ENCODE measurements at places on chromosomes 5 and 9.

- DNase-seq: no peak
These were observed 11.8 kb downstream of the NEK6 start for GRCh38 chr9:124269556-124269955.

DNA sequence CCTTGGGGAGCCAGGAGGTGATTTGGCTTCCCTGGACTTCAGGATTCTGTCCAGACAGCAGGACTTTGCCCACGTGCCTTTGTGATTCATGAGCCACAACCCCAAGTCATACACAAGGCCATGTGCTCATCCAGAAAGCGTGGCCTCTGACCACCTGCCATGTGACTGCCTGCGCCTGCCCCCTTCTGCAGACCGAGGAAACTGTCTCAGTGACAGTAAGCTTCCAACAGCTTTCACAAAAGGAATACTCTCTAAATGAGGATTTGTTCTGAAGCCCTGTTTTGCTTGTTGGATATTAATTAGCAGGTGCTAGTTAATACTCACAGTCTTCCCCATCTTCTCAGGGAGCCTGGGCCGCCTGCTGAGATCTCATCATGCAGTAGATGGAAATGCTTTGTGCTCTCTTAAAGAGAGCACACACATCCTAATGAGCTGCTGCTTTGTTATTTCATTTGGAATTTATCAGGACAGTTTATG, 36.9 kb upstream of the ANGPTL2 start:
- DNase-seq: no peak

GRCh38 chr5:178160176-178160575, 6.5 kb upstream of the NHP2 start:
- DNase-seq: no peak

DNA sequence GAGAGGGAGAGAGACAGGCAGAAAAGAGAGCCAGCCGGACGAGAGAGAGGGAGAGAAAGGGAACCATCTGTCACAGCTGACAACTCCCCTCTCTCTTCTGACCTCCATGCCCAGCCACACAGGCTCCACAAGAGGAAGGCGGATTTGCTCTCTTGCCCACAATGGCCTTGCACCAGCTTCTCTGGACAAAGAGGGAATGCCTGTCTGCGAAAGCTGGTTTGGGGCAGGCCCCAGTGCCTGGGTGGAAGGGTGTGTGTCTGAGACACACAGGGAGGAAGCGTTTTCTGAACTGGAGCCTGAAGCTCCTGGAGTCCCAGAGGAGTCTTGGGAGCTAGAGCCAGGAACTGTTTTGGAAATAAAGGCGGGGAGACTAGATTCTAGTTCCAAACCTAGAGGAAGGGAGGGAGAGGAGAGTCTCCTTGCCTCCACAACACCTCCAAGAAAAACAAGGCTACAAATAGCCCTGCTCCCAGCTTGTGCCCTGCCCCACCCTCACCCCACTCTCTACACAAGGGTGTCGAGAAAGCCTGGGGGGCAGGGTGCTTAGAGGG, 12.5 kb downstream of the C1QTNF2 start:
- no peak for DNase-seq

- no peak for DNase-seq
These were observed 67.1 kb upstream of the UNC5A start for GRCh38 chr5:176743136-176743861.

- peak; percentile 57 for DNase-seq
These were observed 225.7 kb upstream of the KLF9 start for GRCh38 chr9:70639853-70640814.

GRCh38 chr9:134492721-134493460, 148.7 kb upstream of the COL5A1 start:
- peak; percentile 58 for DNase-seq

- no peak for DNase-seq
These were observed 191.8 kb downstream of the CD180 start for GRCh38 chr5:67004730-67005350.
